Kidney tubule cell (primary cell): ENCODE measurements at places on chromosomes 5 and 9.
A peak's percentile ranks its signal among the peaks of the same experiment; 100 is the strongest.

GRCh38 chr5:43041669-43042175 is 1.6 kb upstream of the ANXA2R start:
- peak; percentile 84 for DNase-seq

- peak; percentile 60 for DNase-seq
Observed at GRCh38 chr5:10563110-10563944, 543 bp upstream of the ANKRD33B start.

GRCh38 chr5:39428640-39429039 is 3.9 kb upstream of the DAB2 start:
- DNase-seq: peak; percentile 34

GRCh38 chr9:69307446-69308205 is 17.4 kb upstream of the ENTREP1 start:
- DNase-seq: peak; percentile 15

DNA sequence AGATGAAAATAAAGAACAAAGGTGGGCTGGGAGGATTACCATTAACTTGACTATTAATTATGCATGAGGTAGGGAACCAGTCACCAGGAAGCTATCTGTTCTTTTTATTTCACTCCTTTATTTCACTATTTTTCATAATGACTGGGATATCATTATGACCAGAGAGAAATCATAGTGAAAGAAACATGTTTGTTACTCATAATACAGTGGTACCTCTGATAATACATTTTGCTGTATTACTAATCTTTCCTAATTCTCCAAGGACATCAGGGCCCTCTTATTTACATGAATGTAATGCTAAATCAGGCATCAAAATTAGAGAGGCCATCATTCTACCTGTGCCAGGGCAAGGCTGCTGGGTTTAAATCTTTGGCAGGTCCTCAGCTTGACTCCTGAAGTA is 253.7 kb downstream of the NR3C1 start:
- DNase-seq: no peak

GRCh38 chr5:176726746-176727527 is 79.7 kb downstream of the TSPAN17 start:
- no peak for DNase-seq
